ENCODE measurements at places on chromosomes 13 and 19.

GRCh38 chr13:48278806-48279205, 24.7 kb upstream of the RB1 start:
- DNase-seq = no peak

GRCh38 chr19:38209671-38210457, 14.2 kb downstream of the DPF1 start:
- no peak for DNase-seq

DNA sequence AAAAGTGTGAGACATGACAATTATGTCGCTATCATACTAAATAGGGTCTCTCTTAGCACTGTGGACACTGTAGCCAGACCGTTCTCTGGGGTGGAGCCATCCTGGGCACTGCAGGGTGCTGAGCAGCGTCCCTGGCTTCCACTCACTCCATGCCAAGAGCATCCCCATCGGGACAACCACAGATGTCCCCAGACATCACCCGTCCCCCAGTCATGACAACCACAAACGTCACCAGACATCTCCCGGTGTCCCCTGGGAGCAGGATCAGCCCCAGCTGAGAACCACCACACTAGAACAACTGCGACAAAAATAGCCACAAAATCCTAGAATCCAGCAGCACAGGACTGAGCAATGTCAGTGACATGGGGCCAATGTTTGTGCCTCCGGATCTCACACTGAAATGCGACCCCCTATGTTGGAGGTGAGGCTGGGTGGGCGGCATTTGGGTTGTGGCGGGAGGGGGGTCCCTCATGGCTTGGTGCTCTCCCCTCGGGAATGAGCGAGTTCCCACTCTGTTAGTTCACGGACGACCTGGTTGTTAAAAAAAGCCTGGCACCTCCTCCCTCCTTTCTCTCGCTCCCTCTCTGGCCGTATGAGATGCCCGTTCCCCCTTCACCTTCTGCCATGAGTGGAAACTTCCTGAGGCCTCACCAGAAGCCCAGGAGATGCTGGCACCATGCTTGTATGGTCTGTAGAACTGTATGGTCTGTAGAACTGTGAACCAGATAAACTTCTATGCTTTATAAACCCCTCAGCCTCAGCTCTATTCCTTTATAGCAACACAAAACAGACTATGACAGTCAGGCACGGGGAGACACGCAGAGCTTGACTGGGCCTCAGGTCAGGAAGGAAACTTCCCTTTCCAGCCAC, 93.9 kb downstream of the GADD45B start:
- no peak for DNase-seq

DNA sequence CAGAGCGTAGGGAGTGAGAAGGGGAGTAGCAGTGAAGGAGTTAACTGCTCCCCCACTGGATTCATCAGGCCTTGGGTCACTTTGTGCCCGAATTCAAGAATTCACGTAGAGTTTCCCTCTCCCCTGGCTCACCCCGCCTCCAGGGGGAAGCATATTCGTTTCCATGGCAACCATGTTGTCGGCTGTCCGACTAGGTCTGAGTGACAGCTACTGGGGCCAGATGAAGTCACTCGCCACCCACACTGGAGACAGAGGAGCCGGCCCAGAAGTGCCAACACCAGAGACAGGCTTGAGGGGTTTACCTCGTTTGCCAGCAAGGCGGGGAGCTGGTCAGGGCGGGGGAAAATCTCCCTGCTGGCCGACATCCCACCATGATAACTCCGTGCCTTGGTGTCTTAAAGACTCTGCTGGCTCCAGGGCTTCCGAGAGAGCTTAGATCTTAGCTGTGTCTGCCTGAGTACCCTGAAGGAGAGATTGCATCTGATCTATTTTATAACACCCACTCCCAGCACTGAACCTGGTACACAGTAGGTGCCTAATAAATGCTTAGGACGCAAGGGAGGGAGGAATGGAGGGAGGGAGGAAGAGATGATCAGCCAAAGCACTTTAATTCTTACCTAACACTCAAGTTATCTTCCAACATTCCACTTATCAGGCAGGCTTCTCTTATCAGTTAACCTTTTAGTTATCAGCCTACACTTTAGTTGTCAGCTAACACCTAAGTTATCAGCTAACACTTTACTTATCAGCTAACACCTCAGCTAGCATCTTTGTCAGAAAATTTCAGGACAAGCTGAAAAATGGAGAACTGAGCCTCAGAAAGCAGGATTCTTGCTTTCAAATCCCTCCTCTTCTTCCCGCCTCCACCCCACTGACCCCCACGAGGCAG, 57.2 kb upstream of the ZNRF4 start:
- no peak for DNase-seq

GRCh38 chr19:40584007-40584406, 7.3 kb downstream of the SHKBP1 start:
- no peak for DNase-seq

DNA sequence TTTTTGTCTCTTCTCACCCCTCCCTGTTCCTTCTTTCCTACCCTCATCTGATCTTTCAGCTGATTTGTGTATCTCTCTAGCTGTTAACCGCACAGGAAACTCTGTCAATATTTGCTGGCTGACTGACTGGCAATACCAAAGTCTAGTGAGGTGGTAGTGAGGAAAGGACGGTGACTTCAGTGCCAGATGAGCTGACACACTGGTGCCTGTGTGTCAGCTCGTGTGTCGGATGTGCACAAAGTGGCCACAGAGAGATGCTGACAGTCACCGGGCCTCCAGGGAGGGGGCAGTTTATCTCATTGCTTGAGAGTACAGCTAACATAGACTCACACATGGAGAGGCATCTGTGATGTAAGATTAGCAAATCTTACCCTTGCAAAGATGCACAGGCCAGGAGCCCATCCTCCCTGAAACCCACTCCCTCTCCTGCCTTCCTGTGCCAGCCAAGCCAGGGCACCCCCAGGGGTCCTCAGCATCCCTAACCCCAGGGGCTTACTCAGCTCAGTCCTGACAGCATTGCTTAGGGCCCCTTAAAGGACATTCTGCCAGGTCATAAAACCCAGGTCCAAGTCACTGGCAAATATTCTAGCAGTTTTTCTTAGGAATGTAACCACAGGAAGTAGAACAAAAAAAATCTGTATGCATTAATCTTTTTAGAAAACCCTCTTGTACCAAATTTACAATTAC, 80.2 kb downstream of the SHISA2 start:
- DNase-seq = no peak

DNA sequence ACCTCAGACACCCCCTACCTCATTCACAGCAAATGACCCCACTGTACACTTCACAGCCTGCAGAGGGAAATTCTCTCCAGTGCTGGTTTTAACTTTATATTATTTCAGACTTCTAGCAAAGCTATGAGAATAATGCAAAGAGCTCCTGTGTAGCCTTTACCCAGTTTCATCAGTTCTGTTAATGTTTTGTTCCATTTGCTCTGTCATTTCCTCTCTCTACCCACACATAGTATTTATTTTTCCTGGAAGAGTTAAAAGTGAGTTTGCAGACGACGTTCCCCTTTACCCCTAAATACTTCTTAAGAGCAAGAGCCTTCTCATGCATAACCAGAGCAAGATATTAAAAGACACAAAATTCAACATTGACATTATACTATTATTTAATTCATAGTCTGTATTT, 49.9 kb upstream of the ADGRE1 start:
- no peak for DNase-seq

DNA sequence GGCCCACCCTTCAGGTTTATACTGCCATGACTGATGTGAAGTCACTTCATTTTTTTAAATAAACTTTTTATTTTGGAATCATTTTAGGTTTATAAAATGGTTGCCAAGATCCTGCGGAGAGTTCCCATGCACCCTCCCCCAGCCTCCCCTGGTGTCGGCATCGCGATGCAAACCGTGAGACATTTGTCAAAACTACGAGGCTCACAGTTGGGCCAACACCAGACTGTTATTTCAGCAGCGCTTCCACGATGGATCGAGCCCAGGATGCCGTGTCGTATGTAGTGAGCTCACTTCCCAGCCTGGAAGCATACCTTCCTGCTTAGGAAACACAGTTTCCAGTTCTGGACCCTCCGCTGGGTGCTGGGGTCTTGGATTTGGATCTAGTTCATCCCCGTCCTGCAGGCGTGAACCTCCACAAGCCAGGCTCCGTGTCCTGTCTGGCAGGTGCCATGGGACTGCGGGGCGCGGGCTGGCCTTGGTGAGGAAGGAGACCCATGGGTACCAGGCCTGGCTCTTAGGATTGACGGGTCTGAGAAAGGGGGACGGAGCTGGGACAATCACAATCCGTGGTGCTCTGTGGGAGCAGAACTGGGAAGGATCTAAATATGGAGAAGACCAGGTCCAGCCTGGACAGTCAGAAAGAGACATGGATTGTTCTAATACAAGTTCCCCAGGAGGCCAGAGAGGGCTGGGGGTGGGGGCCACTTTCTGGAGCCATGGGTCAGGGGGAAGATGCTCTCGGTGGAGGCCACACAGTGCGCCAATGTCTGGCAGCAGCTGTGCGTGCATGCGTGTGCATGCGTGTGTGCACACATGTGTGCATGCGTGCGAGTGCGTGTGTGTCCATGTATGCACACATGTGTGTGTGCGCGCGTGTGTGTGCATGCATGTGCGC, 2.4 kb upstream of the SBK2 start:
- DNase-seq = no peak
